ENCODE measurements at places on chromosomes 6 and 20. TPM values are rescaled to one million over a fixed set of nuclear protein-coding genes. Genes with fewer than 3 reads are reported as not detected.

The FILIP1 gene
- polyA plus RNA-seq, result not detected

The BACH2 gene
- 0.17 TPM for polyA plus RNA-seq

The GJA10 gene
- polyA plus RNA-seq, result not detected

The DOK5 gene
- polyA plus RNA-seq, result not detected

The NKAIN2 gene
- polyA plus RNA-seq, result not detected

The MCCD1 gene
- polyA plus RNA-seq, result not detected

The HLA-DOA gene
- not detected for polyA plus RNA-seq

The TFAP2A gene
- polyA plus RNA-seq, result 26.0 TPM

The LPA gene
- polyA plus RNA-seq, result not detected

The ATP6V1G2 gene
- 0.65 TPM for polyA plus RNA-seq

The CALHM6 gene
- polyA plus RNA-seq, result 4.0 TPM

The TRIM39 gene
- polyA plus RNA-seq, result 5.9 TPM

The PARD6B gene
- polyA plus RNA-seq, result 1.0 TPM

The POPDC3 gene
- 4.8 TPM for polyA plus RNA-seq

The TMEM63B gene
- 34.4 TPM for polyA plus RNA-seq

The BMP6 gene
- 1.0 TPM for polyA plus RNA-seq

The GJA1 gene
- polyA plus RNA-seq, result 44.4 TPM

The UCKL1 gene
- 30.2 TPM for polyA plus RNA-seq

The CARMIL1 gene
- 12.7 TPM for polyA plus RNA-seq

The CLDN20 gene
- not detected for polyA plus RNA-seq

The RBM24 gene
- polyA plus RNA-seq, result 0.46 TPM

The LPIN3 gene
- polyA plus RNA-seq, result 9.2 TPM

The NHLRC1 gene
- polyA plus RNA-seq, result 1.6 TPM

The PPP1R16B gene
- not detected for polyA plus RNA-seq

The ULBP1 gene
- polyA plus RNA-seq, result 0.93 TPM

The MYH7B gene
- polyA plus RNA-seq, result 0.07 TPM

The KIF13A gene
- polyA plus RNA-seq, result 32.3 TPM
